ENCODE measurements at places on chromosomes 3 and 15.
A peak's percentile ranks its signal among the peaks of the same experiment; 100 is the strongest.

DNA sequence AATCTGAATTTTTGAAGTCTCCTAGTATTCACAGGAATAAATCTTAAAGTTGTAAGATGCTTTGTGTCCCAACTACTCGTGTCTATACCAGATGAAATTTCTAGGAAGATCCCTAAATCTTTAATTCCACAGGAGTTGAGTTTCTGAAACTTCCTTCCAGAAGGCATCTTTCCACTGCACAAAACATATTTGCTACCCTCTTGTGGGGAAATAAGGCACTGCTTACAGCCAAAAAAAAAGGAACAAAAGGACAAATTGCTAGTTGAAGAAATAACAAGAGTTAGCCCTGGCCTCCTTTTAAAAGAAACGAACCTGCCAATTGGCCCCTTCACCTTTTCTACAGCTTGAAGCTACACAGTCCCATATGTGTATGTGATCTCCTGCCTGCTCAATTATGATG, 54.0 kb downstream of the TAFA4 start:
- no peak for DNase-seq

DNA sequence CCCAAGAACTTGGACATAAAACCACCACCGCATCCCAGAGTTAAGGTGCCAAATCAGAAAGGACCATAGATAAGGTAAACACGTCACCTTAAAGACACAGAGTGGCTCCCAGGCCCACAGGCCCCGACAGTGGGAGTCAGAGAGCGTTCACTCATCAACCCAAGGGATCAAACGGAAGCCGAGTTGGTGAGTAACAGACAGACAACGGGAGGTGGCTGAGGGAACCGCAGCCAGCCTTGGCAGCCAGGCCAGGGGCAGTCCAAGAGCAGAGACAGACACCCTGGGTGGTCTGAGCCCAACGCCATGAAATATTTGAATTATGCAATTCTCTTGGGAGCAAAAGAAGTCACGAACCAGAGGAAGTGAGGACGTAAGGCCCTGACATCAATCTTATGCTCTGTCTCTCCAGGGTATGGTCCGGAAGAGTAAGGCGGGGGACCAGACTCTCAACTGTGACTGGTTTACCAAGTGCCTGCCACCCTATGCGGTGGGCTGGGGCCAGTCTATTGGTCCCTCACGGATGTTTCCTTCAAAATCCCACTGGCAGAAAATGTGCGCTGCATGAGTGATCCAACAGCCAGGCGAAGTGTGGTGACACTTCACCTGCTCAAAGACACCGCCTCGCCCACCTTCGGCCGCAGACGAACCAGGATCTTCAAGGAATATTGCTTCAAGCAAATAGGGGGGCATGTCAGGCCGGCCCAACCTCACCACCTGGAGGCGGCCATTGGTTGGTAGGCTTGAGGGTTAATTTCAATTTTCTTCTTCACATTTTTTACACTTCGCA, 34.3 kb downstream of the TMEM44 start:
- DNase-seq = no peak

DNA sequence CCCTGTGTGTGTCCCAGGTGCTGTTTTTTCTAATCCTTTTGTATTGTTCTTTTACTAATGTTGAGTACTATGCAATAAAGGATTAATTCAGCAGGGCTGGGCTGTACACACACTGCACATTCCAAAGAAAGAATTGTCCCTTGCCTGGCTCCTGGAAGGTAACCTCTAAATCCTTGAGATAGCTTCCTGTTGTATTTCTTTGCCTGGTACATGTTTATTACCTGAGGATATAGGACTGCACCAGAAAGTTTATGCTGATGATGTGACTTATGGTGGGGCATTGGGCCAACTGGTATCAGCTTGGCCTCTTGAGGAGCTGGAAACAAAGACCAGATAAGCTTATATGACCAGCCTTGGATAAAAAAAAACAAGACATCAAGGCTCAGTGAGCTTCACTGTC, 26.6 kb upstream of the FAN1 start:
- no peak for DNase-seq

GRCh38 chr3:191355406-191355805, 25.1 kb upstream of the UTS2B start:
- DNase-seq = no peak

- no peak for DNase-seq
These were observed 148.6 kb downstream of the CNTN3 start for GRCh38 chr3:74465715-74466410.

DNA sequence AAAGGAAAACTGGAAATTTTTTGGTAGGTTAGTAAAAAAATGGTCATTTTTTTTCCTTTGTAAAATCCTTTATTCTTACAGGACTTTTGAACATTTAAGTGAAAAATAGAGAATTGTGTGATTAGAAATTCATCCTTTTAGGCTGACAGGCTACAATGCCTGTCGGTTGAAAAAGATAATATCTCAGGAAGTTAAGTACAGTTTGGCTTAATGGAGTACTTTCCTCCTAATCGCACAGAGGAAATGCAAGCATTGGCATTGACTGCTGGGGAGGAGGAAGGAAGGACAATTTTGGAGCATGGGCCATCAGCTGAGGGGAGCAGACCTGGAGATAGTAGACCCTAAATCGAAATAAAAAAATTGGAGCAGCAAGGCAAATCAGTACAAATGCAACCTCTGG, 135.1 kb upstream of the ICE2 start:
- DNase-seq = no peak

- no peak for DNase-seq
These were observed 748.6 kb upstream of the GBE1 start for GRCh38 chr3:82509951-82510603.

DNA sequence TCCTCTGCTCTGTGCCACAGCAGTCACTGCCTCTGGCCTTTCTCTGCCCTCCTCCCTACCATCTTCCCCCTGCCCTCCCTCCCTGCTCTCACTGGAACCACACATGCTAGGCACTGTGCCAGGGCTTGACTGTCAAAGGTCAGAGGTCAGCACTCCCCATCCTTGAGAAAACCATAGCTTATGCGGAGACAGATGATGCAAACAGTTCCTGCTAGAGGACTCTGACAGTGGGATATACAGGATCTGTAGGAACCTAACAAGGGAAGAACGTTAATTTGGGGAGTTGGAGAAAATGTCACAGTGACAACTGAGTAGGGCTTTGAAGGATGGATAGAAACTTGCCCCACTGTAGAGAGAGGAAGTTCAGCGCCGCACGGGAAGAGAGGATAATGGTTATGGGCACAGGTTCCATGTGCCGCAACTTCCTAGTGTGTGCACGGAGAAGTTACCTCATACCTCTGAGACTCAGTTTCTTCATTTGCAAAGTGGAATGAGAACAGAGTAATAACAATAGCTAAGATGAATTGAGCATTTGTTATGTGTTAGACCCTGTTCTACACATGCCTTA, 29.3 kb upstream of the XYLB start:
- no peak for DNase-seq

DNA sequence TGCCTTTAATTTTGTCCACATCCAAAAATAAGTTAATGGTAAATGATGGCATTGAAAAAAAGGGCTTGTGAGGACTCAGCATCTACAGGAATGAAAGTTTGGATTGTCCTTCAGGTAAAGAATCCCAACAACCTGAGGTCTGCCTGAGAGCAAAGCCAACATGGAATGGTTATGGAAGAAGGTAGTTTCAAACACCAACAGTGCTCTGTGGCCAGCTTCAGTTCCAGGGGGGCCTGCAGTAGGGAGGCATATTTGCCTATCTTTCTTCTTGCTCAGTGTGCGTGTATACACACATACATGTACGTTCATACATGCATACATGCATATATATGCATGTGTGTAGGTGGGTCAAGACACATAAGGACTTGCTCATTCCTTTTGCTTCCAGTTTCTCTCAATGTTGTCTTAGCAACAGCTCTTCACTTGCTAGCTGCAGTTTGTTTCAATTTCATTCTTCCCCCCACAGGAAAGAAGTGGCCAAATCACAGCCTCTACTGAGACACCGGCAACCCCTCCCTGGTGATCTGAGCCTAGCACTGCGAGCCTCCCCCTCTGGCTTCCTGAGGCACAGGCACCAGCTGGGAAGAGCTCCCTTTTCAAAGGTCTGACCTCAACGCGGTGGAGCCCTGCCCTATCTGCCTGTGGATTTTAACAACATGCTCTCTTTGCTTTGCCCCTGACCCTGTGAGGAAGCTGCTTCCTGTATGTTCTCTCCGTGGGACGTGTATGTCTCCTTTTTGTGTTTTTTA, 146.2 kb downstream of the KLF13 start:
- DNase-seq = no peak

DNA sequence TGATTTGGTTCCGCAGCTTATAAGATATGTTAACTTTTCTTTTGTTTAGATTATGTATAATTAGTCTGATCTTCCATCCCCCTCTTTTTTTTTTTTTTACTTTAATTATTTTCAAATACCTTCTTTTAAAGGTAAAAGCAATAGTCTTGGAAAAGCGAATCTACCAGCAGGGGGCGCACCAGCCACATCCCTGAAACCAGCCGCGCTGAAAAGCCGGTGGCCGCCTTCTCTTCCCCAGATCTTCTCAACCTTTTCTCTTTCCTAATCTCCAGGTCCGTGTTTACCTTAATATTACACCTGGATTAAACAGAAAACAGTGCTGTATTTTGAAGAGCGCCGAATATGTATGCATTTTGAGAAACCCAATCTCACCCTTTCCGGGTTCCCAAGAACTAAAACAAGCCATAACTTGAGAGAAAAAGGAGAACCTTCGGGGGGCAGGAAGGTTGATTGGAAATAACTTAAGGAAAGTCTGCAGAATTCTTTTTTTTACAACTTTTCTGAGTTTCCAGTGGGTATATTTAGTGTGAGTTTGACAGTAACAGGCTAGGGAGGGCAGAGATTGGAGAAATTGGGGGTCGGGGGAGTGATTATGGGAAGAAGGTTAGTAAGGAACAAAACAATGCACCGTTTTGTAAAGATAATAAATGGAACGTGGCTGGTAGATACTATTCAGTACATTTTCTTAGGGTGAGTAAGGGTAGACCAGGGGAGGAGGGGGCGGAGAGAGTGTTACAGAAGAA, 2.0 kb upstream of the SOX2 start:
- peak; percentile 79 for DNase-seq

- no peak for DNase-seq
These were observed 19.4 kb downstream of the NEK10 start for GRCh38 chr3:27349832-27350231.

- DNase-seq = peak; percentile 22
These were observed at the start of gene PARP15 for GRCh38 chr3:122577409-122578031. Gene PARP15 (plus strand): TSS chr3:122577650. CDS start chr3:122577668, 18 bp downstream.

GRCh38 chr3:32992310-32992686, 40.9 kb downstream of the CCR4 start:
- no peak for DNase-seq

DNA sequence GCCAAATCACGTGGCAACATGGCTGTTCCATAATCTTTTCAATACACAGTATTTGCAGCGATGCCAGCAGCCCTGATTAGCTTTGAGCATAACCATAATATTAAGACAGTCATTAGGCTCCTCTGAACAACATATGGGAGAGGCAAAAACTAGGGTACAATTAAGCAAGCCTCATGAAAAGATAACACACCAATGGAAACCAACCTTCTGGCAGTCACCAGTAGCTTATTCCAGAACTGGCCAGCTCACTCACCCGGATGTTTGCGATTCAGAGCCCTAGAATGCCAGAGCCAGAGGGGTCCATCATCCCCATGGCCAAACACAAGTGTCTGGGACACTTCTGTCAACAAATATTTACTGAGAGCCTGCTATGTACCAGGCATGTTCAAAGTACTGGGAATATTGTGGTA, 48.8 kb upstream of the PLXND1 start:
- DNase-seq = no peak

DNA sequence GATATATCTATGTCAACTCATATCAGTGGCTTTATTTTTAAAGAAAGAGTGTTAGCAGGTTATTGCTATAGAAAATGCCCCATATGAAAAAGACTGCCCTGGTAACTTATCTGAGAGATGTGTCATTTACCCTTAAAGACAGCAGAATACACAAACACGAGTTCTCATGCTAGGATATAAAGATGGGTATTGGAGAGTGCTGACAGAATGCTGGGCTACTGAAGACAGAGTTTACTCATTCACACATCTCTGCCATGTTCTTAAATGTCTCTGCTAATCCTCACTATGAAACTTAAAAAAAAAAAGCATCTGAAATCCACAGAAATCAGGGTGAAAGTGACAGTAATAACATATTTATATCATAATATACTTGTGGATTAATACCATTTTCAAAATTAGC, 126.7 kb downstream of the FOXP1 start:
- no peak for DNase-seq
